ENCODE measurements at places on chromosomes 11 and 22.
A peak's percentile ranks its signal among the peaks of the same experiment; 100 is the strongest.

DNA sequence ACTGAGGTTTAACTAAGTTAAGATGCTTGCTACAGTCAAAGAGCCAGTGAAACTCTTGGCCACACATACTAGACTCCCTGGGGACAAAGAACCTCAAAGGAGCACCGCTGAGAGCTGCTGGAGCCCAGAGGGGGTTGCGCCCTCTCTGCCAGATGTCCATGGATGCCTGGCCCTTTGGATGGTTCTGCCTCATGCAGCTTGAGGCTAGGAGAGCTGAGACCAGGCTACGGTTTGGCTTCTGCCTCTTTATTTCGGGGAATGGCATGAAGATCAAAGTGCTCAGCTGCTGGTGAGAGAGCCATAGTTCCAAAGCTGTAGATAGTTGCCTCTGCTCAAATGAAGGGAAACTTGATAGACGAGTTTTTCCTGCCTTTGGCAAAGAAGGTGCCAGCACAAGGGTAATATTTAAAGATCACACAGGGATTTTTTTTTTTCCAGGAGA lies 43.0 kb downstream of the RASSF10 start:
- H3K4me1 ChIP-seq = no peaks in the 10 kb centered on the region
- no peak overlapping the region for H3K27ac ChIP-seq
- peaks cover 34% of the 10 kb centered on the region for H3K27me3 ChIP-seq

DNA sequence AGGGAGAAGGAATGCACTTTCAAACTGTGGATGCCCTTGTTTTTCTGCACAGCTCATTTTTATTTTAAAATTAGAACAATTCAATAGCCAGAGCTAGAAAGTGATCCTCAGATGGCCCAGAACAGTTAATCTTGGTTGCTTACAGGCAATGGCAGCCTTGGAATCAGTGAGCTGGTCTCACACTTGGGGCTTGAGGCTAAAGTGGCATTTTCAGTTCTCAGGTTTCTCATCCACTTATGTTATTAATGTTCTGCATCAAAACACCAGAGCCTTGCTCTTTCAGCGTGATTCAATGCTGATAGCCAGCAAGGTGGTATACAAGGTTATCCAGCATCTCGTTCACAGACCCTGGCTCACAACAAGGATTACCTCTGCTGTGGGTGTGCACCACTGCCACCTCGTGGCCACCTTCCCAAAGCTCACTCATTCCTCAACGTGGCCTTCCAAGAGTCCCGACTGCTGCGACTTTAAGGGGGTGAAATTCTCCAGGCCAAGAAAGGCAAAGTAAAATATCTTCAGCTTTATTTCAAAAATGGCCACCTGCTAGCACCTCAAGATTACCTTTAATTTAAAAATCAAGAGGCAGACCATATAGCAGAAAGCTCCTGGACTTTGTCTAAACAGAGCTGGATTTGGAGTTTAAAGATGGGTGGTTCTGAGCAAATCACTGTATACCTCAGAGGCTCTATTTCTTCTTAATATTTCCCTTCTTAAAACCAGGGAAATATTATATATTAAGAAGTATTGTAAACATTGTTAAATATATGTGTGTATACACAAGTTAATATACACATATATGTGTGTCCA lies 34.2 kb upstream of the FSHB start:
- H3K27ac ChIP-seq = no peak overlapping the region
- peak; percentile 37 for DNase-seq
- H3K4me1 ChIP-seq = no peaks in the 10 kb centered on the region
- no peak overlapping the region for H3K4me3 ChIP-seq

- no peak overlapping the region for H3K4me3 ChIP-seq
- H3K27me3 ChIP-seq = peaks cover 35% of the 10 kb centered on the region
- no peaks in the 10 kb centered on the region for H3K36me3 ChIP-seq
- DNase-seq = peak; percentile 43
- no peaks in the 10 kb centered on the region for H3K4me1 ChIP-seq
Observed at GRCh38 chr22:22061085-22062077, 78.8 kb upstream of the TOP3B start.

GRCh38 chr11:115927823-115928329 lies 423.7 kb upstream of the CADM1 start:
- no peaks in the 10 kb centered on the region for H3K36me3 ChIP-seq
- H3K27me3 ChIP-seq = peaks cover 4% of the 10 kb centered on the region
- no peak for DNase-seq
- no peak overlapping the region for H3K27ac ChIP-seq

GRCh38 chr22:21701384-21701971 lies 34.1 kb downstream of the YPEL1 start:
- no peak overlapping the region for H3K4me3 ChIP-seq
- H3K27me3 ChIP-seq = no peaks in the 10 kb centered on the region
- H3K27ac ChIP-seq = no peak overlapping the region
- H3K4me1 ChIP-seq = peaks cover 16% of the 10 kb centered on the region
- no peak for DNase-seq

- H3K36me3 ChIP-seq = peaks cover 49% of the 10 kb centered on the region
- no peak overlapping the region for H3K4me3 ChIP-seq
- no peaks in the 10 kb centered on the region for H3K4me1 ChIP-seq
- H3K27ac ChIP-seq = no peak overlapping the region
Observed at GRCh38 chr22:23271597-23271908, 91.2 kb downstream of the BCR start.

All from IMR-90 (cell line).